ENCODE measurements at places on chromosomes 2 and 18.

DNA sequence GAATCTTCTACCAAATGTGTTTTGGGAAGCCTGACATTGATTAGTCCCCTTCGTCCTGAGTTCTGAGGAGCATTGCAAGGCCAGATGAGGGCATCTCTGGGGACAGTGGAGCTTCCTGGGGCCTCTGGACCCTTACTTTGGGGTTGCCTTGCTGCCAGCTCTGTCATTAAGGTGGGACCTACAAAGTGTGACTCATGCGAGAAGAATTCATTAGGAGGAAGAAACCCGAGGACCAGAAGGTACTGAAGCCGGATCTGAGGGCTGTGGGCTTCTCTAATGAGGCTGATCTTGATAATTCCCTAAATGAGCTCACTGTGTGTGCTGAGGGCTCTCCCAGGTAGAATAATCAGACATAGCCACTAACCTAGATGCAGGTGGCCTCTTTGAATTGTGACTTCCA lies 695 bp upstream of the SCYGR2 start:
- no peak for DNase-seq

DNA sequence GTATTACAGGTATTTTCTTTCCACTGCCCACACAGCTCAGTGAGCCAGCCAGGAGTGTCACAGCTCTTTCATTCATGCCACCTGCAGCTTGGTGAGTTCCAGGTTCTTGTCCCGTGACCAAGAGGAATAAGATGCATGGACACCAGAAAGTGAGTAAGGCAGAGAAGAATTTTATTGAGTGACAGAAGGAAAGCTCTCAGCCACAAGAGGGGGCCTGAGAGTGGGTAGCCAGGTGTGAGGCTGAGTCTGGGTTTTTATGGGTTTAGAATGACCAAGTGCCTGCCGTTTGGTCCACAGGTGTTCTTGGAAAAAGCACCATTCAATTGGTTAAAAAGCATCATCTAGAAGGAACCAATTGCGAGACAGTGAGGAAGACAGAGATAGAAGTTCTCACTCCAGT lies 1097.1 kb upstream of the SLC39A10 start:
- DNase-seq, result no peak

DNA sequence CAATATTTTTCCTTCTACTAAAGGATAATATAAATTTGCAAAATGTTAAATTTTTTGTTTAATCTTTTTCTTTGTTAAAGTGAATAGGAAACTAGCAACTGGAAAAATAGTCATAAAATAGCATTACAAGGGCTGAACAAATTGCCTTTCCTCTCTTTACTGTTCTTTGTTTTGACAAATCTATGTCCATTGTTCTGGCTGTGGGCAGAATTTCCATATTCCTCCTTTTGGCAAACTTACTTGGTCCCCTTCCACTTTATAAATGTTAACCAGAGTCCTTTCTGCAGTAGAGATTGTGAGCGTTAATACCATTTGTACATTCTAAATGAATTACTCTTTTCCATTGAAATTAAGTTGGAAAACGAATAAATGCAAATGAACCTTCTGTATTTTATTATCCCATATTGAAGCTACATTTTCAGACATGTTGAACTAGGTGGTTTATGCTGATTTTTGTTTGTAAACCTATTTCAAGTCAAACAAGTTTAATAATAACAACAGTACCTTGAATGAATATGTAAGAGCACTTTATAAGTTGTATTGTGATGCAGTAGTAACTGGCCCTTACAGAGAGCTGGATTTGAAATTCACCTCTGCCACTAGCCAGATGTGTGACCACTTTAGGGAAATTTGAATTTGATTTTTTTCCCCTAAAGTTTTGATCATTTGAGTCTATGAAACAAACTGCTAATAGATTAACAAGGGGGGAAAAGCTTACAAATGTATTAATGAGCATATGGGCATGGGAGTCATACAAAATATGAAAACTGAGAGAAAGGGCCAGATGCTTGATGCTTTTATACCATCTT lies 3.3 kb downstream of the RNF125 start:
- no peak for DNase-seq

DNA sequence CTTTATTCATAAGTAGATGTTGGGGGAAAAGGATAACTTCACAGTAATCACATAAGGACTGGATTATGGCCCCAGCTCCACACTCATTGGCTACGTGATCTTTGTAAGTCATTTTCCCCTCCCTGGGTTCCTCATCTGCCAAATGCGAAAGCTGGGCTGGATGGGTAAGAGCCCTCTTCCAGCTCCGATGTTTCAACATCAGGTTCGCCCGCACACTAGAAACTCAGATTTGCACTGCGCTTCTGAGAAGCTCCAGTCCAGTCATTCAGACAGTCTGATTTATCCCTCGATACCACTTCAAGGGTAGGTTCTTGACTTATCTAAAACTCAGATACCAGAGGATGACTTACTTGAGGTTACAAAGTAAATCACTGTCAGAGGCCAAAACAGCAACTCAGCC lies 31.0 kb upstream of the RMDN2 start:
- no peak for DNase-seq

- no peak for DNase-seq
These were observed 116.9 kb downstream of the PHLPP1 start for GRCh38 chr18:62832282-62832681.

- DNase-seq, result no peak
These were observed 1317.7 kb upstream of the ACVR2A start for GRCh38 chr2:146527166-146527565.

Data from stimulated activated CD4-positive, alpha-beta T cell treated with anti-CD3 and anti-CD28 coated beads, Interleukin-2, amount 100 ng/mL, for 4 hours (primary cell).